ENCODE measurements at places on chromosomes 5 and 9.
A peak's percentile ranks its signal among the peaks of the same experiment; 100 is the strongest.

DNA sequence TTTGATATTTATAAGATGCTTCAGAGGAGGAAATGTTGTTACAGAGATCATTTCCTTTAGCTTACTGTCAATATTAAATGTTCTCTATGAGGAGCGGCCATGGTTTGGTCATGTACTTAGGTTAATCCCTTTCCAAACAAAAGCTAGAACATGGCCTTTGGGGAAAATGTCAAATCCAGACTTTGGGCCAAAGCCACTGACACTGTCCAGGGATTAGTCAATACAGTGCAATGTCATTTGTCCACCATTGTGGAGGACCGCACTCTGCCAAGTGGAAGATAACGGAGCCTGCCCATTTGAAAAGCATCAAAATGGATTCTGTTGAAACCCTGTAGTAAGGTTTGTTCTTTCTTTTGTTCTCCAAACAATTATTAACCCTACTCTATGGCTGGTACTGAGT, 50.1 kb downstream of the FRMPD1 start:
- no peak for DNase-seq

GRCh38 chr5:173771121-173771724, 116.9 kb upstream of the CPEB4 start:
- no peak for DNase-seq

GRCh38 chr5:181191526-181192336, 13.3 kb downstream of the TRIM7 start:
- peak; percentile 95 for DNase-seq

- peak; percentile 38 for DNase-seq
These were observed 53.5 kb downstream of the RGS3 start for GRCh38 chr9:113516840-113517577.

- no peak for DNase-seq
These were observed 223.7 kb downstream of the PAPPA start for GRCh38 chr9:116377179-116377798.

Measured in stimulated activated CD8-positive, alpha-beta memory T cell treated with anti-CD3 and anti-CD28 coated beads, Interleukin-4, amount 100 ng/mL, for 4 hours (primary cell).